Motor neuron (in vitro differentiated cells): ENCODE measurements at places on chromosomes 2 and 18.
A peak's percentile ranks its signal among the peaks of the same experiment; 100 is the strongest.

DNA sequence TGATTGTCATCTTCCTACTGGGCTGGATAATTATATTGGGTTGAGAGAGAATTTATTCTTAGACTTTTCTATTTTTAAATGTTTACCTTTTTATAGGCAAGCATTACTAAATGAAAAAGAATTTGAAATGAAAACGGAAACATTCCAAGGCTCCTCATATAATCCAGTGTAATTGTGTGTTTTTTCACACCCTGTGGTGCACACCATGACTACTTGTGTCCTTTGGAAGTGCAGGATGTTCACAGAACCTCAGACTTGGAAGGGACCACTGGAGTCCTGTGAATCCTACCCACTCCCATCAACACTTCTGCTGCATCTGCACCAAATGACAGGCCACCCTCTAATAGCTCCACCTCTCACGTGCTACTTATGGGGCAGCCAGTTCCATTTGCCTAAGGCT lies 48.0 kb downstream of the NAT8 start:
- no peak for ATAC-seq

GRCh38 chr2:240505910-240506309 lies 51.9 kb downstream of the ANKMY1 start:
- no peak for ATAC-seq

DNA sequence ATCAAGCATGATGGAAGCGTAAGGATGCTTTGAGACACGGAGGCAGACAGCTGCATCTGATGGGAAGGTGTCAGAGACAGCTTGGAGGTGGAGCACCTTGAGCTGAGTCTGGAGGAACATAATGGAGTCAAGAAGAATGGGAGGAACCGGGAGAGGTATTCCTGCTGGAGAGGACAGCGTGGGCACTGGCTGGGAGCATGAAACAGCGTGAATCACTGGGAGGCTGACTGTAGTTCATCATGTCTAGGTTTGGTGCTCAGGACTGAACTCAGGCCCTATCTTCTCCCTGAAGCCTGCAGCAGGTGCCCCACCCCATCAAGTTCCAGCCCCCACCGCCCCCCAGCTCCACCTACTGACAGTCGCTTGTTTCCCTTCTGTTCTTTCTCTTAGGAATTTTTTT lies 98.6 kb downstream of the TMEM17 start:
- no peak for ATAC-seq

DNA sequence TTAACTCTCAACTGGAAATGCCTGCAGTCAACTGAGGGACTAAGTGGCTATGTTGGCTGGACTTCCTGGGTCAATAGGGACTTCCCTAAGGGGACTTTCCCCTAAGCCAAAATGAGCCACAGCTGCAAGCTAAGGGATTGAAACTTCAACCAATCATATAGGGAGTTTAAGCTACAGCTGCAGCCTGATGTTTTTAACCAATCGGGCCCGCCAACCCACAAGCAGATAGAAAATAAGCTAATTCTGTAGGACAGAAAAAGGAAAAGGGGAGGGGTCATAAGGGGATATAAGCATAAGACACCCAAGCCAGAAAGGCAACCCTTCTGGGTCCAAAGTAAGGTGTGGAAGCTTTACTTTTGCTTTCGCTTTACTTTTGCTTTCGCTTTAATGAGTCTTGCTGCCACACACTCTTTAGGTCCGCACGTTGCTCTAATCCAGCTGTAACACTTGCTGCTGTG lies 927.5 kb downstream of the ERBB4 start:
- ATAC-seq = no peak

- ATAC-seq = no peak
Measured at GRCh38 chr2:28382755-28383154, 9.9 kb upstream of the FOSL2 start.

GRCh38 chr2:235595422-235596010 lies 101.7 kb downstream of the AGAP1 start:
- ATAC-seq = peak; percentile 75

DNA sequence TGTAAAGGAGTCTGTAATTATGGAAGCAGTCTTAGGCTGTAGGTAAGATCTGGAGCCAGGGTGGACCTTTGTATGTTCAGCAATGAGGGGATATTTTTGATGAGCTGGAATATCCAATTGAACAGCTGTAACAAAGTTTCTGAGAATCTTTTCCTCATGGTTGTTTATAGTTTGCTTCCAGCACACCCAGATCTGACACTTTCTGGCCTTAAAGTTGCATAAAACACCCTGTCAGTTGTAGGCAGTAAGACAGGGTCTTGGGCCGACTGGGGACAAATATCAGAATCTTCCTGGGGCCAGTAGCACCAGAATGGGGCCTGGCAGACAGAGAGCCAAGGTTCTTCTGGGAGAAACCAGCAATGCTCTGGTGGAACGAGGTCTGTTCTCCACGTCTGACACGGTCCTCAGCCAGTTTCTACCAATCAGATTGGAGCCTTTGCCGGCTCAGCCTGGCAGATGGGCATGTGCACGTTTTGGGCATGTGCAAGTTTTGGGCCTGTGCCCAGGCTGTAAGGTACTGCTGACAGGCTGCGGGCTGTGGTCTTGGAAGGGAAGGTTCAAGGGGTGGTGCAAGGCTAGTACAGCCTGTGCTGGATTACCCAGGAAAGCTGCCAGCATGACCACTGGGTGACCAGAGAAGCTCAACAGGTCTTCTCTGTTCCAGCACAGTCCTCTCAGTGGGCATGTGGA lies 89.8 kb downstream of the PRKCE start:
- ATAC-seq = no peak

DNA sequence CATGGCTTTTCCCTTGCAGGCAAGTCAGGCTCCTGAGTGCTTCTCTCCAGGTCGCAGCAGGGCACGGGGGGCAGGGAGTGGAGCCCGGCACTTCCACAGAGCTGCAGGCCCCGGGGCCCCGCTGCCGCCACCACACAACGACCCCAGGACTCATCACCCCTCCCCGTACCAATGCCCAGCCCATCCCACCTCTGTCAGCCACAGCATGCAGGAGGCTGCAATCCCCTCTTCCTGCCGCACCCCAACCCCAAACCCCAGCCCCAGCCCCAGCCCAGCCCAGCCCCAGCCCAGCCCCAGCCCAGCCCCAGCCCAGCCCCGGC lies 288.0 kb downstream of the NDUFA10 start:
- ATAC-seq = no peak

DNA sequence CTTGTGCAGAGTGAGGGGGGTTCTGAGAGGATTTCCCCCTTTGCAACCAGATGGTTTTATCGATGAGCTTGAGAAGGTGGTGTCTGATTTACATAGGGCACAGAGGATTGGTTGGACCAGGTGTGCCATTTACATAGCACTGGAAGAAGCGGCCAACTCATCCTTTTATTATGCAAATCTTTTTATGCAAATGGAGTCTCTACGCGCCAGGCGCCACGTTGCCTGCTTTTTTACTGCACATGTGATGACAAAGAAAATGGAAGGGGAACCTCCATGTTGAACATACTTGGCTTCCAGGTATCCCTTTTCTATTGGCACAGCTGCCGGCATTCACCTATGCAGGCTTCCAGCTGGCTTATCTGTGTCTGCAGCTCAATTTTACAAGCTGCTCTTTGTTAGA lies 18.4 kb upstream of the TXNL4A start:
- no peak for ATAC-seq

GRCh38 chr18:54386043-54386442 lies 28.3 kb downstream of the C18orf54 start:
- no peak for ATAC-seq
